ENCODE measurements at places on chromosomes 1 and 21.

GRCh38 chr1:10612436-10613160 is 137.8 kb downstream of the PEX14 start:
- DNase-seq = no peak

DNA sequence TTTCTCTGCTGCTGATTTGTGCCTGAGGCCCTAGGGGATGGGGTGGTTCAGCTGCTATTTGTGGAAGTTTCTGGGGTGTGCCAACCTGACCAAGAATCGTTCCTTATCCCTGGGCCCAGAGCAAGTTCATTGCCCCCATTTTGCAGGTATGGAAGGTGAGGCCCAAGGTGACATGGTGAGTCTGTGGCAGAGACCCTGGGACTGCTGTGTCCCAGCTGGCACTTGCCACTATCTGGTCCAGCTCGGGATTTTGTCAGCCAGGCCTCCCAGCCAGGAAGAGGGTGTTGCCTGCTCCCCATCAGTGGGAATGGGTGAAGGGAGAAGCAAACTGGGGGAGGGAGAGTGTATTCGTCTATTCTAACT is 18.9 kb upstream of the LRP8 start:
- DNase-seq = no peak

- no peak for DNase-seq
These were observed 591.2 kb upstream of the PTBP2 start for GRCh38 chr1:96130432-96130831.

GRCh38 chr1:171590022-171590421 is 32.0 kb upstream of the MYOCOS start:
- no peak for DNase-seq

DNA sequence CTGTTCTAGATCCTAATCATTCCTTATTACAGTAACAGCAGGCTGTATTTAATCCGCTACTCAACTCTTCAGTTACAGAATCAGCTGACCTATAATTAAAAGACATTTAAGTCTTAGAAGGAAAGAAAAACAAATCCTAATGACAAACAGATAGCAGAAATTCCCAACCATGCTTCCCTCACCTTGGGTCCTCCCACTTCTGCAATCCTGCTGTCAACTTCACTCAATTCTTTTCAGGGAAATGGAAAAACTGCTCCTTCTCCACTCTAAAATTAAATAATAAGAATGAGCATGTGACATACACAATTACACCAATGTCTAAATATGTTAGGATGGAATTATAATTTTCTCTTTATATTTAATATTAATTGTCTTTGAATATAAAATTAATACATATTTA is 182.6 kb upstream of the LYPLAL1 start:
- DNase-seq = no peak

DNA sequence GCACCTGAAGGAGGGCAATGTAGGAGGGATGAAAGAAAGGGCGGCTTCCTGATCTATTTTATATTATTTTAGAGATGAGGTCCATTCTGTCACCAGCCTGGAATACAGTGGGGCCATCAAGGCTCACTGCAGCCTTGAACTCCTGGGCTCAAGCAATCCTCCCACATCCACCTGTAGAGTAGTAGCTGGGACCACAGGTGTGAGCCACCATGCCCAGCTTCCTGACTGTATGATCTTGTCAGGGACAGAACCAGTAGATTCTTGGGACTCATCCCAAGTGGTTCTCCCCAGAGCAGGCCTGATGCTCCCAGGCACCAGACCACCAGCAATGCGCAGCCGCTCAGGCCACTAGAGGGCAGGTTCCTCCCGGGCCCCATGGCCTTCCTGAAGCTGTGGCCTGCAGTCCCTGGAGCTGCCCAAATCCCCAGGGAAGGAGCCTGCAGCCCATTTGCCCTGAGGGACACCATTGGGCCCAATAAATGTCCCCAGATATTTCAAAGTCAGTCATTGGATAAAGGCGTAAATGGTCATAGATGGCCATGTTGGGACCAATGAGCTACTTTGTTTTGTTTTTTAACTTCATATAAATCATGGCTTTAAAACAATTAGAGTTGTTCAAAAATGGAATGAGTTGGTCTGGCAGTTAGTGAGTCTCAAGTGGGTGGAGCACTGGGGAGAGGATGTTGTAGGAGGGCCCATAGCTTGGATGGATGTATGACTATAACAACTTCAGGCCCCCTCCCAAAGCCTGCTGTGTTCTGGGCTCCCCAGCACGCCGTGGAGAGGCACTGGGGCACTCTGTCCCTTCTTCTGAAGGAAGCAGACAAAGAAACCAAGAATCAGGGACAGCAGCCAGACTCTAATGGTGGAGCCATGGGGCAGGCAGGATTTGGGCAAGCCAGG is 44.7 kb upstream of the GOLT1A start:
- DNase-seq = peak; percentile 64

DNA sequence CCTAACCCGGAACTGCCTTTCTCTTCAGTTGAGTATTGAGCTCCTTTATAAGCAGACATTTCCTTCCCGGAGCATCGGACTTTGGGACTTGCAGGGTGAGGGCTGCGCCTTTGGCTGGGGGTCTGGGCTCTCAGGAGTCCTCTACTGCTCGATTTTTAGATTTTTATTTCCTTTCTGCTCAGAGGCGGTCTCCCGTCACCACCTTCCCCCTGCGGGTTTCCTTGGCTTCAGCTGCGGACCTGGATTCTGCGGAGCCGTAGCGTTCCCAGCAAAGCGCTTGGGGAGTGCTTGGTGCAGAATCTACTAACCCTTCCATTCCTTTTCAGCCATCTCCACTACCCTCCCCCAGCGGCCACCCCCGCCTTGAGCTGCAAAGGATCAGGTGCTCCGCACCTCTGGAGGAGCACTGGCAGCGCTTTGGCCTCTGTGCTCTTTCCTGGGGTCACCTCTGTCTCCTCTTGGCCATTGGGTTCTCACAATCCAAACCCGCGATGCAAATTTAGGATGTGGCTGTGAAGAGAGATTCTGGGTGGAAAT is 3.7 kb downstream of the OLIG2 start:
- DNase-seq = no peak

DNA sequence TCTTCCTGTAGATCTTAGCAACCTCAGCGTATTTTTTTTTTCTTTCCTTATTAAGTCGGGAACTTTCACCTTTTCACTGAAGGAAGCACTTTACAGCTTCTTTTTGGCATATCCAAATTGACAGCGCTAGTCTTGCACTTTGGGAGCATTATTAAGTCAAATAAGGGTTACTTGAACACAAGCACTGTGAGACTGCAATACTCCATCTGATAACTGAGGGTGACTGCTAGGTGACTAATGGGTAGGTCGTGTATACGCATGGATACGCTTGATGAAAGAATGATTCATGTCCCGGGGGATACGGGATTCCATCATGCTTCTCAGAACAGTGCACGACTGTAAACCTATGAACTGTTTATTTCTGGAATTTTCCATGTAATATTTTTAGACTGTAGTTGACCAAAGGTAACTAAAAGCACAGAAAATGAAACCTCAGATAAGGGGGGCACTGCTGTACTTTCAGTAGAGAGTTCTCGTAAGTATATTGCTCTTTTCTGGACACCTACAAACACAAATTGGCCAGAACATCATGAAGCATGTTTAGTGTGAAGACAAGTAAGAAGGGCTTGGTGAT is 364.7 kb downstream of the SMYD3 start:
- DNase-seq = peak; percentile 89
